ENCODE measurements at places on chromosomes 5 and 9.

- no peak overlapping the region for H3K4me3 ChIP-seq
- no peak for DNase-seq
- no peaks in the 10 kb centered on the region for H3K27me3 ChIP-seq
- H3K4me1 ChIP-seq: no peaks in the 10 kb centered on the region
Observed at GRCh38 chr5:36418152-36418979, 116.7 kb upstream of the RANBP3L start.

GRCh38 chr5:98064118-98064685, 709.3 kb upstream of the RGMB start:
- no peak overlapping the region for H3K27ac ChIP-seq
- DNase-seq: no peak
- H3K27me3 ChIP-seq: no peaks in the 10 kb centered on the region
- H3K4me1 ChIP-seq: no peaks in the 10 kb centered on the region
- H3K36me3 ChIP-seq: no peaks in the 10 kb centered on the region
- no peak overlapping the region for H3K4me3 ChIP-seq

- no peak for DNase-seq
- H3K4me3 ChIP-seq: peak overlapping the region; percentile 63
- H3K27me3 ChIP-seq: no peaks in the 10 kb centered on the region
- no peaks in the 10 kb centered on the region for H3K36me3 ChIP-seq
- H3K4me1 ChIP-seq: no peaks in the 10 kb centered on the region
- peak overlapping the region; percentile 93 for H3K27ac ChIP-seq
Observed at GRCh38 chr5:132228241-132229035, 785 bp upstream of the P4HA2 start.

- DNase-seq: no peak
- H3K27me3 ChIP-seq: no peaks in the 10 kb centered on the region
- H3K4me1 ChIP-seq: peaks cover 19% of the 10 kb centered on the region
- H3K36me3 ChIP-seq: no peaks in the 10 kb centered on the region
- H3K4me3 ChIP-seq: no peak overlapping the region
Observed at GRCh38 chr9:124273427-124274160, 15.8 kb downstream of the NEK6 start.

DNA sequence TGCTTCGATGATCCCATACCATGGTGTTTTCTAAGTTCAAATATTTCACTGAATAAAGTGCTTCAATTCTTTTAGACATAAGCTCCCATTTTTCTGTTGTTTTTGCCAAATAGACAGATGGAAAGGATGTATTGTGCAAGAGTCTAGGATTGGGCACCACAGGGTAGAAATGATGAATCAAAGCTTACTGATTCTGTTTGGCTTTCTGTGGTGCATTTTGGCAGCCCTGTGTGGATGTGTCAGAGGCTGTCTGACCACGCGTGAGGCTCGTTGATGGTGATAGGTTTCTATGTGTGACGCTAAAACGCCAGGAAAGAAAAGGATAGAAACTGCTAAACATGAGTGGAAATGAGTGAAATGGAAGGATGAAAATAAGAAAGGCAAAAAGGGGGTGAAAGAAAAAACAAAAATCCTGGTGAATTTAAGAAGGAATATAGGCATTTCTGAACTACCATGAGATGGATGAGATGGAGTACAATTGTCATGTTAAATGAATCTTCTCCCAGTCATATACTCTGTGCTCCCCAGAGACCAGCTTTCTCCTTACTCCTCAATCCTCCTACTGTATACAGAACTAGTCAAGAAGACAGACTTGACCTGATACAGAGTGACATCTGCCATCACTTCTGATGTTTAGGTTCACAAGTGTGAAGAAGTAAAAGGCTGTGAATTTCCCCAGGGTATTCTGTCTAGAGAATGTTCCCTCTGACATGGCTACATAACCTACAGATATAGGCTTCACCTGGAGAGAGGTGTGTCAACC, 54.4 kb downstream of the ANKH start:
- no peaks in the 10 kb centered on the region for H3K36me3 ChIP-seq
- no peaks in the 10 kb centered on the region for H3K27me3 ChIP-seq
- no peak for DNase-seq

GRCh38 chr5:143129910-143130612, 273.4 kb downstream of the NR3C1 start:
- H3K27ac ChIP-seq: no peak overlapping the region
- no peaks in the 10 kb centered on the region for H3K36me3 ChIP-seq
- H3K4me1 ChIP-seq: no peaks in the 10 kb centered on the region
- no peak overlapping the region for H3K4me3 ChIP-seq
- no peaks in the 10 kb centered on the region for H3K27me3 ChIP-seq
- DNase-seq: no peak
